ENCODE measurements at places on chromosomes 5 and 9.

DNA sequence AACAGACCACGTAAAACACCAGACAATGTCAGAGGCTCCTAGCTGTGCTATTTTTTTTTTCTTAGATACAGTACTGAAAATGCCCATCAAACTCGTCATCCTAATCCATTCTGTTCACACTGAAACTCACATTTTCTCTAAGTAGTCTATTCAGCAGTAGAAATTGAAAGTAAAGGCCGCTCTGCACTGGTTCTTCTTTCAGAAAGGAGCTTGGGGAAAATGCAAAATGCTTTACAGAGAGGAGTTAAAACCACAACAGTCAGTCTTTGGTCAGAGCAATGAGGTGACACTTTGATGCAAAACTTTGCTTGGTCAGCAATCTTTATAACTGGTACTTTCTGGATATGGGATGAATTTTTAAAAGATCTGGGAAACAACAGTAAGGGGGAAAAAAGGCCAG, 43.8 kb upstream of the SUSD1 start:
- DNase-seq: no peak

DNA sequence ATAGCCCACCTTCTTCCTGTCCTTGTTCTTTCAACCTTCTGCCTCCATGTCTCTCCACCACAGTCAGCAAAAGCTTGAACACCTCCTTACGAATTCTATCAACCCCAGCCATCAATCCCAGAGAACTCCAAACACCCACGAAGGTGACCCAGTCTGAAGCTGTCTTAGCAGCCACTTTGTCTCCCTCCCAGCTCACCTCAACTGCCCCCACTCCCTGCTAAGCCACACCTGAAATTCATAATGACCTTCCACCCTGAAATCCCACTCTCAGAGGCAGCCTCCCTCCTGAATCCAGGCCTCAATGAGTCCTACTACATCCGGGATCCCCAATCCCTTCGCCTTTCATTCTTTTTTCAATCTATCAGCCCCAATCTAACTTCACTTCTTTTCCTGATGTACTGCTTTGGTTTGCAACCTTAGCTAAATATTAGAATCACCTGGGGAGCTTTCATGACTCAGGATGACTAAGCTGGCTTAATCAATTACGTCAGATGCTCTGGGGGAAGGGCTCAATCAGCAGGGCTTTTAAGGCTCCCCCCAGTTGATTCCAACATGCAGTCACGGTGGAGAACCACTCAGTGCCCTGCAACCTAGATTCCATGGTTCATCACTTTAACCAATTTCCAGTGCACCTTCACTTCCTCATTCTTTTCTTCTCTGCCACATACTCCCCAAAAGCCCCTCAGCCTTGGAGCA, 32.2 kb downstream of the BHMT start:
- DNase-seq: no peak

GRCh38 chr5:1490376-1490775, 33.4 kb downstream of the LPCAT1 start:
- DNase-seq: no peak

GRCh38 chr9:92954049-92954861, 6.9 kb downstream of the FGD3 start:
- peak; percentile 65 for DNase-seq

GRCh38 chr9:69237702-69238295, 63.7 kb downstream of the TJP2 start:
- no peak for DNase-seq

DNA sequence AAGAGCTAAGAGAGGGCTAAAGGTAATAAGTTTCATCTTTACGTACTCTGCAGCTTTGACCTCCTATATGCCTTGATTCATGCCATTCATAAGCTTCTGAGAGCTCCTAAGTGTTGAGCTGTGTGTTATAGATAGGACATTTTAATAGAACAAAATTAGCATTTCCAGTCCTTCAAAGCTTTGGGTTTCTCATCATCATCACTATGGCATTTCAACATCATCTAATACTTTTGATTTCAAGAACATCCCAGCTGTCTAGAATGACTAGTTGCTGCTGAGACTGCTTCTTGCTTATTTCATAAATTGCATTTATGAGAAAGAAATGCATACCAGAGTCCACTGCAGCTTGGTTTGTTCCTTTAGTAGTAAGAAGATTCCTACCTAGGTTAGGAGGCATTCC, 201.7 kb downstream of the SGCD start:
- DNase-seq: no peak

DNA sequence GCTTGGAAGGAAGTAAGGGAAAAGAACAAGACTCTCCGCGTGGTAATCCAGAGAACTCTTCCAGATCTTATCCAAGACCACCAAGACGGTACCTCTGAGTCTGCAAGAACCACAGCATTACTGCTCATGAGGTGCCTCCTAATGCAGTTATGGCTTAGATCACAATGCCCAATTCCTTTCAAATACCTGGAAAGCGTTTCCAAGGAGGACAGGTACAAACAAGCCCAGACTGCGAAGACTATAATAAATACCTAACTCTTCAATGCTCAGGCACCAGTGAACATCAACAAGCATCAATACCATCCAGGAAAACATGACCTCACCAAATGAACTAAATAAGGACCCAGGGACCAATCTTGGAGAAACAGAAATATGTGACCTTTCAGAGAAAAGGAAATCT, 325.5 kb downstream of the CWC27 start:
- DNase-seq: no peak

DNA sequence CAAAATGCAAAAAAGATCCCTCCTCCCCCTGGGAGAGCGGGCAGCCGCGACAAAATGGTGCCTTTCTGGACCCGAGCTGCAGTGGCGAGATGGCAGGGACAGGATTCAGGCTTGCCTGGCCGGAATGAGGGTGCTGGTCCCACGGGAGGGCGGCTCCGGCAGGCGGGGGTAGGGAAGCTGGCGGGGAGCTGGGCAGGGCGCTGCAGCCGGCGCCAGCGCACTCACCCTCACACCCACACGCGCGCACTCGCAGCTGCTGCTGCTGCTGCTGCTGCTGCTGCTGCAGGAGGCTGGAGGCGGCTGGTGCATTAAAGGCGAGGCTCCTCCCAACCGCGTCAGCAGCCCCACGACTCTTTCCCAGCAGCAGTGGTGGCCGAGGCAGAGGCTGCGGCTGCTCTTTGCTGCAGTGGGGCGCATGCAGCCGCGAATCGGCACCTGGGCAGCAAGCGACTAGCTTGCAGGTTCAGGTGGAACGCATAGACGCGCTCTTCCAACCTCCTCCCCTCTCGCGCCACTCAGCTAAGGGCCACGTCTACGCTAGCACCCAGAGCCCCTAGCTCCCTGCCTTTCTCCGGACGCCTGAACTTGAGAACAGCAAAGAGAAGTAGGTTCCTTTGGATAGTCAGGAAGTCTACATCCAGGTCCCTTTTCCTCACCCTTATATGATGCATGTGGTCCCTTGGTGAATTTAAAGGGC, at the start of gene PPP2R2B:
Gene PPP2R2B, minus strand, starts transcription at position 282 of the 697 bp plus-strand sequence.
- no peak for DNase-seq

- DNase-seq: no peak
Measured at GRCh38 chr9:35000535-35001284, 11.2 kb downstream of the DNAJB5 start.

GRCh38 chr9:72210522-72210921, 61.3 kb downstream of the GDA start:
- no peak for DNase-seq

- DNase-seq: no peak
Measured at GRCh38 chr5:157066080-157066479, 7.2 kb upstream of the HAVCR1 start.

DNA sequence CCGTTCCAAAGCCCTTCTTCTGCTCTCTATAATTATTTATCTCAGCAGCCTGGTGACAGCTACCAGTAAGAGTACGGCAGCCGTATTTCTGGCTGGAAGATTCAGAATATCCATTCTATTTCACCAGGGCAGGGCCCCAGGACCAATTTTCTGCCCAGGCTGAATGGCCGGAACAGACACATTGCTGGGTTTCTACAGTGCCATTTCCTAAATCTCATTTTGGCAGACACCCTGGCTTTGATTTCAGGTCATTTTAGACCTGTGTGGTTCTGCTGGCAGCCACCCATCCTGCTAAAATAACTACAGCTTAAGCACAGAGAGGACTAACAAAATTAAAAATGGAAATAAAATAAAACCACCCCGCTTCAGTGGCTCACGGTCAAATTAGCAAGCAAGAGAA, 95.0 kb downstream of the CRB2 start:
- no peak for DNase-seq

GRCh38 chr9:34552986-34553385, 30.2 kb upstream of the ENHO start:
- no peak for DNase-seq

GRCh38 chr9:89311346-89312221, 589 bp downstream of the CKS2 start:
- peak; percentile 8 for DNase-seq

- no peak for DNase-seq
Measured at GRCh38 chr5:107670087-107670931, 428 bp downstream of the EFNA5 start.

DNA sequence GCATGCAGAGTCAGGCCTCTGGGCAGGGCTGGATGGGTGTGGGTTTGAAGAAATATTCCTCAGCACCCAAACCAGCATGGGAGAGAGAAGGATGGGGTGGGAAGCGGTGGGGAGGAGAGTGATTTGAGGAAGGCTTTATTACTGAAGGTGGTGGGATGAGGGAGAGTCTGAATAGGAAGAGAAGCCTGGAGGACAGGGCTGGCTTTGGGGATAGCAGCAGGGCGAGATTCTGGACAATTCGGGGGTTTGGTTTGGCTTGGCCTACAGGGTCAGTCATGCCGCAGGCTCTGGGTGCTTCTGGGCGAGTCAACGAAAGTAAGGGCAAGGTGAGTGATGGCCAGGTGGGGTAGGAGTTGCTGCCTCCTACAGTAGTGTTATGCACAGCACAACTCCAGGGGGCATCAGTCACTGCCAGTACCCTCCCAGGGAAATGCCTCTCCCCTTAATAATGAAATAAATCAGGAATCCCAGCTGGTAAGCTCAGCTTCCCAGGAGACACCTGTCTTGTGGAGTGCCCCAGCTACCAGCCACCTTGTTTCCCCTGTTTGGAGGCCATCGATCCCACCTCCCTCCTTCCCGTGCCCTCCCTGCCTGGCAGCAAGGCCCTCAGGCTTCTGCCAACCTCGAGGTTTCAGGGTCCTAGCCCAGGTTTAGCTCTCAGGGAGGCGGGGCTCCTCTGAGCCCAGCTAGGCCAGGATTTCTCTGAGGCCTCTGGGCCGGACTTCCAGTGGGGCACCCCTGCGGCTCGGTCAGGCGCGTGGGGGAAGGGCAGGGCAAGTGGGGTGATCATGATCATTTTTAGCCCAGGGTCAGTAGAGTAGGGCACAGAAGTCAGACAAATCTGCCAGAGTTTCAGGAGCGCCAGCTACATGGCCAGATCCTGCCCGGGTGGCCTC, 741 bp upstream of the NKX2-5 start:
- no peak for DNase-seq

GRCh38 chr9:21491756-21492155, 9.6 kb upstream of the IFNE start:
- DNase-seq: no peak

DNA sequence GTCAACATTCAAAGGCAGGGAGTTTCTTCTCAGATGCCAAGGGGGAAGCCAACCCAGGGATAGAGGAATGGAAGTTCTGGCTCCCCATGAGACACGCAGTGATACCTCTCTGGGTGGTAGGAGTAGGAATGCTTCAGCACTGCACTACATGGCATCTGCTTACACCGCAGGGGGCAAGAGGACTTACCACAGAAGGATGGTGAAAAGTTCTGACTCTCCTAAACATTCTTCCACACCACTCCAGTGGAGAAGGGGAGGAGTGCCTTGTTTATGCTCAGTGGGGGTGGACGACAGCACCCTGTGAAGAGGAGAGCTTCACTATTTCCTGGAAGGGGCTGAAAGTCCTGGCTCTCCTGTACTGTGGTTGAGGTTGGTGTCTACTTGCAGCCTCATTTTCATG, 1011.3 kb upstream of the WWC1 start:
- DNase-seq: no peak

DNA sequence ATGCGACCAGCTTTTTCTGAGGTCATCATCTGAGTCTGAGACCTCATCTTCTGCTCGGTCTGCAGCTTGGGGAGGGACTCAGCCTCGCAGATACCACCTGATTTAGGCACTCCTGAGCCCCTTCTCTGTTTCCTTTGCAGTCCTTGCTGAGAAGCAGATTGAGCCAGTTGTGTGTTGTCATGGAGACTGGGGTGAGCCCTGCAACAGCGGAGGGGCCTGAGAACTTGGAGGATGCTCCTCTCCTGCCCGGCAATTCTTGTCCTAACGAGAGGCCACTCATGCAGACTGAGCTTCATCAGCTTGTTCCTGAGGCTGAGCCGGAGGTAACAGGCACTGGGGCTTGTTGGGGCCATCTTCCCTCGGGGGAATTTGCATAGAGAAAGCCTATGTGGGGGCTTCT, 19.2 kb downstream of the TEX53 start:
- no peak for DNase-seq

- DNase-seq: no peak
Measured at GRCh38 chr5:39587675-39588074, 162.9 kb upstream of the DAB2 start.

DNA sequence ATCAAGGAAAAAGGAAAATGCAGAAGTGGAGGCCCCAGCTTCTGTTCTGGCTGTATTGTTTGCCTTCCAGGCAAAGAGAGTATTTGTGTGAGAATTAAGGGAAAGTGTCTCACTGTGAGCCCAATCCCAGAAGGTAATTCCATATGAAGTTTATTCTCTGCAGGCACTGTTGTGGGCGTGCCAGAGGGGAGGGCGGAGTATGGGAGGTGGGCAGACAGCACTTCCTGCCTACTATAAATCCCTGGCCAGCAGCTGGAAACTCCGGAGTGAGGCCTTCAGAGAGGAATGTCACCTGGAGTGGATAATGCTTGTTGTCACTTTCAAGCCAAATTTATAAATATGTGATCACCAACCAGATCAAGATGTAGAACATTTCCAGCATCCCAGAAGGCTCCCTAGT, 209.5 kb downstream of the ARHGAP26 start:
- no peak for DNase-seq

All from stimulated activated CD8-positive, alpha-beta memory T cell treated with anti-CD3 and anti-CD28 coated beads, Interleukin-2, amount 100 ng/mL, for 1 hour (primary cell).